T-helper 17 cell (primary cell): ENCODE measurements at places on chromosomes 5 and 9.

- peak; percentile 47 for DNase-seq
These were observed 1.3 kb downstream of the ECPAS start for GRCh38 chr9:111482694-111483438.

GRCh38 chr9:110049699-110050450 is 158.1 kb downstream of the C9orf152 start:
- DNase-seq, result peak; percentile 9

DNA sequence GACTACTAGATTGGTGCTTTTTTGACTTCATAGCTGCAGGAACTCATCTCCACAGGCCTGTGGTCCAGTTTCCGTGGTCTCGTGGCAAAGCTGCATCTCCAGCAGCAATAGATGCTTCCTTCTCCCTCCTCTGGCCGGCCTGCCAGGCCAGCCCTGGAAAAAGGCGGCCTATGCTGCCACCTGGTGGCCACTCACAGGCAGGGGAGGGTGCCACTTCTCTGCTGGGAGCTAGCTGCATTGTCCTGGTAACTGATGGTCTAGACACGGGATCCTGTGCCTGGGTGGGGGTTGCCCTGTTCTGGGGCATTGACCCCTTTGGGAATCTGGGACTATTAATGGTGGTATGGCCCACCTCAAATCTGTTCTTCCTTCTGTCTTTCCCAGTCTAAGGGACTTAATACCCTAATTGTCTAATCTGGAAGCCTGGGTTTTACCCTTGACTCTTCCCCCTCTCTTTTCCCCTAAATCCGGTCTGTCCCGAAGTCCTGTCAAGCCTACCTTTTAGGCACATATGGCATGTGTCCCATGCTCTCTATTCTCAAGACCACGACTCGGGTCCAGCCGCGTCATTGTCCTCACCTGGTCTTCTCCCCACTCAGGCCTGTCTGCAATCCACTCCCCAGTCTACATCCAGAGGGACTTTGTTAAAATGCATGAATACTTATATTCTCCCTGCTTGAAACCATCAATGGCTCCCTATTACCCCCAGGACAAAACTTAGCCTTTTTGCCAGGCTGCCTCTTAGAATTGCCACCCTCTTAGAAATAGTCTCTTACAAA is 20.1 kb upstream of the PTGS1 start:
- peak; percentile 69 for DNase-seq

DNA sequence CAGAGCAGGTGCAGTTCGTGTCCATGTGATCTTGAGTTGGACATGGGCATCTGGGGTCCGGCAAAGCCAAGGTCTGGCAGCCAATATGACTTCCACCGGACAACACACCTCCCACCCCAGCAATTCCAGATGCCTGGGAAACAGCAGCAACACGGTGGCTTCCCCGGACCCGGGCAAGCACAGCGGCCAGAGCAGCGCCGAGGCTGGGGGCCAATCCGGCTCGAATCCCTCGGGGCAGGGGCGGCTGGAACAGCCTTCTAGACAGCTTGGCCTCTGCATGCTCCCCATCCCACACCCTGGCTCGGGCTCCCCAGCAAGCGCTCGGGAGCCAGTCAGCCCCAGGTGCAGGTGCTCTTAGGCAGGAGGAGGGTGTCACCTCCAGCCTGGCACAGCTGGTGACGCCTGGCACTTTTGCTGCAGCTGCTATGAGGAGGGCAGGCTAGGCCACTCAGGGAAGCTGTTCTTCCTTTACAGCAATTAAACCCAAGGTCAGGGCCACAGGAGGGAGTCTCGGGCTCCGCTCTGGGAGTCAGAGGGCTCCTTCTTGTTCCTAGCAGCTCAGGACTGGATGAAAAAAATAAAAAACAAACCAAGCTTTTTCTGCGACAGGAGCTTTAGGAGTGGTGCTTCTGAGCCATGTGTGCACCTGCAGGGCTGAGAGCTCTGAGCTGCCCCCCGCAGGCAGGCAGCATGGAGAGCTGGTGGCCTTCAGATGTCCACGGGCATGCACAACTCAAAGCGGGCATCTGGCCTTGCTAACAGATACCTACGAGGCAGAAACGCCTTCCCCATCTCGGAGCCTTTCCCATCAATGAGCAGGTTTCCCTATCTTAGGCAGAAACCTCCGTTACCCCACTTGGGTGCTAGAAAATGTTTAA is 28.2 kb downstream of the DBH start:
- DNase-seq, result no peak

DNA sequence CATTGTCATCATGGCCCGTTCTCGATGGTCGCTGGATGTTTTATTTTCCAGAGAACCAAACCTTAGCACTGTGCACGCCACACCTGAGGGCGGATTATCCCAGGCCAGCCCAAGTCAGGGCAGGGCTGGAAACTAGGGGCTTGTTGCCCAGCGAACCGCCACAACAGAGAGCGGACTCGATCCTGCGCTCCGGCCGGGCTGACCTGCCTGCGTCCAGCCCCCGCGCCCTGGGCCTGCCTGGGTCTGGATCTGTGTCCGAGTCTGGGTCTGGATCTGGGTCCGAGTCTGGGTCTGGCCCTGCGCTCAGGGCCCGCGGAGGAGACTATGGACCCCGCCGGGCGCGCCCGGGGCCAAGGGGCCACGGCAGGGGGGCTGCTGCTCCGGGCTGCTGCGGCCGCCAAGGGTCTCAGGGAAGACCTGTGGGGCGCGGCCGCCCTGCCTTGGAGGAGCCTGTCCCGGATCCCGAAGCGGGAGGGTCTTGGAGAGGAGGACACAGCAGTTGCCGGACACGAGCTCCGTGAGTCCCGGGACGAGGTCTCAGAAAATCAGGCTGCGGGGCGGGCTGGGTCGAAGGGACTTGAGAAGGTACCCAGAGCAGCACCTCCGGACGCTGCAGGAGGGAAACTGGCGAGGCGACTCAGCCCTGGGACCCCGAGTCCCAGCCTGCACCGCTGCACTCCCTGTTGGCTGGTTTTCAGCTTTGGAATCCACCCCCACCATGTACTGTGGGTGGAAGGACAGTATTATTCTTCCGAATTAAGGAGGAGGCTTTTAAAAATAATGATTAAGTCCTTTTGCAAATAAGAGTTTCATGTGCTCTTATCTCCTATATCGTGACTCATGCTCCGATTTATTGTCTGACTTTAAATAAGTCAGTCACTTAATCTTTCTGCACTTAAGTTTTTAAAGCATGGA is at the start of gene ANKDD1B:
ANKDD1B (plus strand) TSS at position 143 of the 915 bp plus-strand sequence; CDS start at position 325, 182 bp downstream.
- DNase-seq, result no peak

- DNase-seq, result no peak
These were observed 26.5 kb downstream of the AQP7 start for GRCh38 chr9:33375841-33376321.

DNA sequence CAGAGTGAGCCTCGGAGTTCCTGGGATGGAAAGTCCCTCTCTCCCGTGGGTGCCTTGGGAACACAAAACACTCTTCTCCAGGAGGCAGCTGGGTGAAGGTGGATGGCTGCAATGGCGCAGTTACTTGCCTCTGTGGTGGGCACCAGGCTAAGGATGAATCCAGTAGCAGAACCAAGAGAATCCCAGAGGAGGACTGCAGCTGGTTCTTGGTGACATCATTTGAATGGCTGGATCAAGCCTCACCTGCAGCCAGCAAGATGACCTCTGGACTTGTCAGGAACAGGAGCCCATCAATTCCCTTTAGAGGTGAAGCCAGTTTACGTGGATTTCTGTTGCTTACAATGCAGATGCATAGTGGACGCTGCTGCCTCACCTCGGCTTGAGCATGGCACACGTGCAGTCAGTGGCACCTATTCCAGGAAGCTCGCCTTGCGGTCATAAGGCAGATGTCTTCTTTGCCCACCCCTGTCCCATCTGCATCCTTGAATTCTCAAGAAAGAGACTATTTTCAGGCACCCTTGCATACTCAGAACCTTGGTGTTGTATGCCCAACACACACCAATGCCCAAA is 34.1 kb upstream of the ADAMTS2 start:
- DNase-seq, result no peak

GRCh38 chr5:32708949-32709348 is 2.2 kb upstream of the NPR3 start:
- no peak for DNase-seq

GRCh38 chr5:180669661-180670060 is 20.3 kb upstream of the FLT4 start:
- DNase-seq, result no peak

DNA sequence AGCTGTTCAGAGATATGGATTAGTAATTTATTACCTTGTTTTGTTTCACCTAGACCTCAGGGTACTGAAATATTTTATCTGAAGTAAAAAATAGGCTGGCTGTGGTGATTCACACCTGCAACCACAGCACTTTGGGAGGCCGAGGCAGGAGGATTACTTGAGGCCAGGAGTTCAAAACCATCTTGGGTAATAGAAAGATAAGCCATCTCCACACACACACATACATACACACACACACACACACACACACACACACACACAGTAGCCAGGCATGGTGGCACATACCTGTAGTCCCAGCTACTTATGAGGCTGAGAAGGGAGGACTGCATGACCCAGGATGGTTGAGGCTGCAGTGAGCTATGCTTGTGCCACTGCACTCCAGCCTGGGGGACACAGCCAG is 3.7 kb downstream of the ANXA2R start:
- no peak for DNase-seq

GRCh38 chr5:14356305-14356704 is 213.2 kb downstream of the TRIO start:
- DNase-seq, result no peak

DNA sequence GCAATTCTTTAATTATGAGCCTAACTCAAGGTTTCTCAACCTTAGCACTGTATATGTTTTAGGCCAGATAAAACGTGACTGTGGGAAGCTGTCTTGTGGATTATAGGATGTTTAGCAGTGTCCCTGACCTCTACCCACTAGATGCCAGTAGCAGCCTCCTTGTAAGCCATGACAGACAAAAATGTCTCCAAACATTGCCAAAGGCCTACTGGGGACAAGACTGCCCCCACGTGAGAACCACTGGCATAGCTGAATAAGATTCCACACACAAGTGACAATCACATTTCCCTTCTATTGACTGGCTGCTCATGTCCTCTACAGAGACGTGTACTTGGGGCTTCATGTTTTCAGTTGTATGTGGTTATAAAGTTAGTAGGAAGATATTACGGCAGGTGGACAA is 55.4 kb downstream of the GOLM1 start:
- no peak for DNase-seq

- no peak for DNase-seq
These were observed 35.3 kb downstream of the GAPVD1 start for GRCh38 chr9:125296843-125297372.

DNA sequence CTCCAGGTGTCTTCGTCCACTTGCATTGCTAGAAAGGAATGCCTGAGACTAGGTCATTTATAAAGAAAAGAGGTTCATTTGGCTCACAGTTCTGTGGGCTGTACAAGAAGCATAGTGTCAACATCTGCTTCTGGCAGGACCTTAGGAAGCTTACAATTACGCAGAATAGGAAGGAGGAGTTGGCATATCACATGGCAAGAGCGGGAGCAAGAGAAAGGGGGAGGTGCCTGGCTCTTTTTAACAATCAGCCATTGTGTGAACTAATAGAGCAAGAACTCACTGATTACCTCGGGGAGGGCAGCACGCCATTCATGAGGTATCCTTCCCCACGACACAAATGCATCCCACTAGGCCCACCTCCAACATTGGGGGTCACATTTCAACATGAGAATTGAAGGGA is 134.4 kb upstream of the EFNA5 start:
- DNase-seq, result no peak

GRCh38 chr9:134566936-134567335 is 74.7 kb upstream of the COL5A1 start:
- no peak for DNase-seq

DNA sequence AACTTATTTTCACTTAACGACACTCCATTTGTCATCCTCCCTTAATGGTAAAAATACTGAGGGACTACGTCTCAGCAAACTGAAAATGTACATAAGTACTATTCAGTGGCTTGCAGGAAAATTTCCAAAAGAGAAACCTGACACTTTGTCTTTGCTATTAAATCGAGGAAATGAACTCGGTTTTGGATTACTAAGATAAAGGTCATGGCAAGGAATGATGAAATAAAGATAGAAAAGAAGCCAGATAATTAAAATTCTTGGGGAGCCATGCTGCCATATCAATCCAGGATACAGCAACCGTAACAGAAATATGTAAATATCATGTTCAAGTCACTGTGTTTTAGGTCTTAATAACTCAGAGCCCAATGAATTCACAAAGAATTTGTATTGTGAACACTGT is 647.8 kb downstream of the CDH9 start:
- DNase-seq, result no peak

DNA sequence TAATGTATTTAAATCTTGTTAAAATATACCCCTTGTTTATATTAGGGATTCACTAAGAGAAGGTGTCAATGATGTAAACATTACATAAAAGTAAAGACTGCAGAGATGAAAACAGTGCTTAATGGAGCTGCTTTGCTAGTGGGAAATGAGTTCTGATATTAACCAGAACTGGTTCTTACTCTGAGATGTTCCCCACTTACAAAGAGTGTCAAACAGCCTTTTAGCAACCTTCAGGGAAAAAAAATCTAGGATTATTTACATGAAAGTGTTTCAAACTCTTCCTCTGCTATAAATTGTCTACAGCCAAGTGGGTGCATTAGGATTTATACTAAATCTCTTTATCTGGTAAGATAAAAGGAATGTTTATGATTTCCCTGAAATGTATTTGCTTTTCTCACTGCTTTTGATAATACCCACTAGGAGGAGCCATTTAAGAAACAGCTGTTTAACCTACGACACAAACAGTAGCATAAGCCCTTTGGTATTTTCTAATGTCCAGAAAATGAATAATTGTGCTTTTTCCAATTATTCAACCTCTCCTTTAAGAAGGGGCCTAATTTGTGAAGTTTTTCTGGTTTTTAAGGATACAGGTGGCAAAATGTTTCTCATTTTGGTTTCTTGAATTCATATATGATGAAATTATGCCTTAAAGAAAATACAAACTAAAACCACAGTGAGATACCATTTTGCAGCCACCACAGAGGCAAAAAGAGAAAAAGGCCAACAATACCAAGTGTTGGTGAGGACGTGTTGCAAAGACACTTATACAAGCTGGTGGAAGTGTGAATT is 186.3 kb downstream of the TLE4 start:
- no peak for DNase-seq

DNA sequence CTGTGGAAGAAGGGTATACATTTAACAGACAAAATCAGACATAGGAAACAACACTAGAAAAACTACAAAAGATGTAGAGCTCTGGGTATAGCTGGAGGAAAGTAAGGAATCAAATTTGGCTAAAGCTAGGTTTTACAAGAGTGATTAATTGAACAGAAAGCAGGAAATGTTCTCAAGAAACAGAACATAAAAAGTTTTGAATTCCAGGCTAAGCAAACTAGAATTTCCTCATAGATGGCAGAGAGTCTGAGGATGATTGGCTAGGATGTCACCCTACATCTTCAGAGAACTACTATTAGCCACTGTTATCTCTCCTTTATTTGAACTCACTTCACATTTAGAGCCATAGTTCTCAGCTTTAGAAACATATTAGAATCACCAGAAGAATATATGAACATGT is 502.1 kb upstream of the PAPPA start:
- DNase-seq, result no peak
